A673 (cell line): ENCODE measurements at places on chromosomes 2 and 18. TPM values are rescaled to one million over a fixed set of nuclear protein-coding genes. Genes with fewer than 3 reads are reported as not detected.

GRCh38 chr2:173119069-173119807 lies 43.6 kb downstream of the MAP3K20 start:
- no peaks in the 10 kb centered on the region for H3K27me3 ChIP-seq
- no peaks in the 10 kb centered on the region for H3K36me3 ChIP-seq
- H3K4me3 ChIP-seq = no peak overlapping the region
- H3K27ac ChIP-seq = no peak overlapping the region
- H3K4me1 ChIP-seq = peaks cover 13% of the 10 kb centered on the region

- H3K36me3 ChIP-seq = no peaks in the 10 kb centered on the region
- DNase-seq = no peak
- no peak overlapping the region for H3K27ac ChIP-seq
- no peak overlapping the region for H3K4me3 ChIP-seq
- H3K4me1 ChIP-seq = no peaks in the 10 kb centered on the region
- peaks cover 26% of the 10 kb centered on the region for H3K27me3 ChIP-seq
Observed at GRCh38 chr2:99939135-99939534, 203.3 kb downstream of the AFF3 start.

SATB2 gene
- total RNA-seq = 20.3 and 23.2 TPM in 2 replicates

DNA sequence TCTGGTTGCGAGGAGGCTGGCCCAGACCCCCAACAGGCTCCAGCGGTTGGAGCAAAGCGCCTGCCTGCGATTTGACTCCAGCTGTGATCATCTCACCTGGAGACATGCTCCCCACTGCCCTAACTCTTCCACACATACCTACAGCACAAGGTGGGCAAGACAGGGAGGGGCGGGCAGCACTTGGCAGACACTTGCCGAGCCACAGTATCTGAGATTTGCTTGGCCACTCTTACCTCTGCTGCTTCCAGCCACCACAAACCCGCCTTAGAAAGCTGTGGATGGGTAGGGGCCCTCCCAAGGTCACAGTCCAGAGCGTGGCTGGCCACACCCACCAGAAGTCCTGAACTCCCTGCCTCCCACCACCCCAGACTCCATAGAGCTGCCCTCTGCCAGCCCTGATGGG lies 8.2 kb downstream of the CYP26B1 start:
- H3K4me1 ChIP-seq = no peaks in the 10 kb centered on the region
- no peak overlapping the region for H3K4me3 ChIP-seq
- H3K36me3 ChIP-seq = no peaks in the 10 kb centered on the region
- no peak overlapping the region for H3K27ac ChIP-seq
- H3K27me3 ChIP-seq = no peaks in the 10 kb centered on the region

GRCh38 chr2:185144159-185144919 lies 546.0 kb downstream of the ZNF804A start:
- no peak overlapping the region for H3K27ac ChIP-seq
- no peaks in the 10 kb centered on the region for H3K36me3 ChIP-seq
- no peak for DNase-seq
- no peak overlapping the region for H3K4me3 ChIP-seq
- no peaks in the 10 kb centered on the region for H3K4me1 ChIP-seq

DNA sequence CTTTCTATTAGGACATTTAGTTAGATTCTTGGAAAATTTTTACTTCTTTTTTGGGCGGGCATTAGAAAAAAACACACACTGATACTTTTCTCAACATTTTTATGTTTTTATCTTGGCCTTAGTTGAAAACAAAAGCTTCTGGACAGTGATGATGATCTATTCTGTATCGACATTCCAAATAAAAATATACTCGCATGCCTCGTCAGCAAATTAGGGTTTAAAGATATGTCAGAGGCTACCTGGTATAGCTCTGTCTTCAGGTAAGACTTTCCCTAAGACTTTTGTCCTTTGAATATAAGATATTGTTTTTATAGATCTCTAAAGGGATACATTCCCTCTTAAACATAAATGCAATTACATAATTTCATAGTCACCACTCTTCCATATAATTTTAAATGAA lies 816.8 kb downstream of the LRP1B start:
- H3K4me3 ChIP-seq = no peak overlapping the region
- H3K4me1 ChIP-seq = no peaks in the 10 kb centered on the region
- H3K27me3 ChIP-seq = no peaks in the 10 kb centered on the region
- no peak for DNase-seq

DNA sequence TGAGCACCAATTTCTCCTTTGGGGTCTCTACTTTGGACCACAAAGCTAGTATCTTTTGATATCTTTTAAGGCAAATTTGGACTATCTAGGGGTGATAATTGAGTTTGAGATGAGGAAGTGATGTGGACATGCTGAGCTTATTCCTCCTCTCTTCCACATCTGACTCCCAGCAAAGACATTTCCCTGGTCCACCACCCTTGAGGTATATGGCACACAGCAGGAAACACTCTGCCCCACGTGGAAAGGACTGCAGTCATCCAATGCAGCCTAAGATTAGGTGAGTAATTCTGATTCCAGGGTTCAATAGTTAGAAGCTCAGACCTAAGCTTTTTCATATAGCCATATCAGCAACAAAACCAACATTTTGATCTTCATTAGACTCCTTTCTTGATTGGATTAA lies 290.1 kb upstream of the CHAC2 start:
- no peak overlapping the region for H3K27ac ChIP-seq
- DNase-seq = no peak
- H3K4me1 ChIP-seq = no peaks in the 10 kb centered on the region
- H3K36me3 ChIP-seq = no peaks in the 10 kb centered on the region
- H3K4me3 ChIP-seq = no peak overlapping the region
- H3K27me3 ChIP-seq = no peaks in the 10 kb centered on the region

DNA sequence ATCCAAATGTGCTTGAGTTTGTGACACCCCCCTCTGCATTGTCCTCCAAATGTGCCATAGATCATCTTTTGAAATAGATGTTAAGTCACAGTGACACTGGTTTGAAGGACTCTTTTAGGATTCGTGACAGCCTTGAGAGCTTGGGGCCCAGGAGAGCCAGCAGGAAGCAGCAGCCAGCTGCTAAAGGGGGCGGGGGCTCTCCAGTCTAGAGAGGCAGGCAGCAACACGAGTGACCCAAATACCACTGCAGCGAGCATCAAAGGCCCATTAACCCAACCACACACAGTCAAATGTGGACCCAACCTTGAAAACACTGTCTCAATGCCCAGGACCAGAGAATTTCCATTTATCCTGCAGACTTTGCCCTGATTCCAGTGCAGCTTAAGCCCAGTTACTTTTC lies 75.6 kb downstream of the ZBTB7C start:
- H3K27me3 ChIP-seq = peaks cover 3% of the 10 kb centered on the region
- DNase-seq = no peak
- H3K4me3 ChIP-seq = no peak overlapping the region
- no peaks in the 10 kb centered on the region for H3K4me1 ChIP-seq

DNA sequence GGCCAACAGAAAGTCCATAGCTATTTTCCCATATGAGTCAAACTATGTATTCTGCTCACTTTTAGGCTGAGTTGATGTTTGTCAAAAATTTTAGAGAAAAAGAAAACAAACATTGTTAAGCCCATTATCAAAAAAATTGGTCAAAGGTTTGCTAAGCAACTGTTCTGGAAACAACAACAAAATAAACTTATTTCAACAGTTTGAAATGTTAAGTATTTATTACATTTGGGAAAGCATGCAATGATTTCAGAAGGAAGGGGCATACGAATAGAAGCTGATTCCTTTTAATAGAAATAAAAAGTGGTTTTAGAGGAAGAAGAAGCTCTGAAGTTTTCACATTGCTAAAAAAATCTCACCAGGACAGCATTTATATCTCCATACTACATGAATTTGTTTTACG lies 1837.5 kb upstream of the CELF4 start:
- no peak overlapping the region for H3K27ac ChIP-seq
- no peaks in the 10 kb centered on the region for H3K27me3 ChIP-seq
- no peak overlapping the region for H3K4me3 ChIP-seq
- H3K4me1 ChIP-seq = no peaks in the 10 kb centered on the region
- H3K36me3 ChIP-seq = no peaks in the 10 kb centered on the region
- DNase-seq = no peak

- H3K27me3 ChIP-seq = peaks cover 58% of the 10 kb centered on the region
- no peaks in the 10 kb centered on the region for H3K36me3 ChIP-seq
- no peak for DNase-seq
Observed at GRCh38 chr2:237487496-237487895, 445 bp downstream of the MLPH start.

UCN gene
- total RNA-seq = 0.64 and 0.68 TPM in 2 replicates

RTP5 gene
- 0.20 TPM in 1 of 2 replicates, not detected in the other for total RNA-seq

ZNF397 gene
- 34.5 and 34.7 TPM in 2 replicates for total RNA-seq

- H3K4me1 ChIP-seq = peaks cover 9% of the 10 kb centered on the region
- no peak overlapping the region for H3K27ac ChIP-seq
- no peaks in the 10 kb centered on the region for H3K36me3 ChIP-seq
- H3K27me3 ChIP-seq = no peaks in the 10 kb centered on the region
Observed at GRCh38 chr2:218618102-218618860, 10.6 kb downstream of the PLCD4 start.

CCDC141 gene
- not detected in 2 replicates for total RNA-seq

CD8B gene
- not detected in 2 replicates for total RNA-seq

CAPN13 gene
- total RNA-seq = not detected in 2 replicates

DNA sequence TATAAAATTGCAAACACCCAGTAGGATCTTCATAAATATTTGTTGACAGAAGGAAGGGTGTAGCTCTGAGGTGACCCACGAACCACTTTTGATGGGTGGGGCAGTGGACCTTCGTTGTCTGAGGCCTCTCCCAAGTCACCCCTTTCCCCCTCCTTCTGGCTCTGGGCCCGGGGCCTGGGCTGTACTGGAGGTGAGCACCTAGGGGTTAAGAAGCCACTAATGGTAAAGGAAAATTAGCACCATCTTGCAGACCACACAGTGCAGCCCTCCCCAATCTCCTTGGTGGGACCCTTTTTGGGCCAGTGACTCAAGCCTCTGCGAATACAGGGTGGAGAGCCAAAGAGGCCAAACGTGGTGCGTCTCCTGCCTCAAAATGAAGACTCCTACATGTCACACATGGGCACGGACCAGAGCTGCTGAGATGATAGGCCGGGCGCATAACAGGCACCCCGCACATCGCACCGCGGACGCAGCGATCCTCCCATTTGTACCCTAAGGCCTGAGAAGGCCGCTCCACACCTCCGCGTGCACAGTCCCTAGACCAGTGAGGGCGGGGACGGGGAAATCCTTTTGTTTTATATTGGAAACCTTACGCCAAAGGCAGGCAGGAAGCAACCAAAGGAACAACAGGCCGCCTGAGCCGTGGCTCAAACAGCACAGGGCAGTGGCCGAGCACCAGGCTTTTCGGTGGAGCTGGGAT lies 31.9 kb upstream of the ATP6V1B1 start:
- no peak for DNase-seq
- H3K27me3 ChIP-seq = no peaks in the 10 kb centered on the region
- peaks cover 17% of the 10 kb centered on the region for H3K4me1 ChIP-seq
- H3K4me3 ChIP-seq = no peak overlapping the region

EFR3B gene
- 0.76 and 1.0 TPM in 2 replicates for total RNA-seq

GRCh38 chr18:76134628-76135027 lies 360.4 kb downstream of the ZNF516 start:
- no peak overlapping the region for H3K4me3 ChIP-seq
- H3K36me3 ChIP-seq = no peaks in the 10 kb centered on the region
- peaks cover 4% of the 10 kb centered on the region for H3K27me3 ChIP-seq
- no peak overlapping the region for H3K27ac ChIP-seq
- no peak for DNase-seq
- H3K4me1 ChIP-seq = no peaks in the 10 kb centered on the region

CIDEA gene
- not detected in 2 replicates for total RNA-seq

DNA sequence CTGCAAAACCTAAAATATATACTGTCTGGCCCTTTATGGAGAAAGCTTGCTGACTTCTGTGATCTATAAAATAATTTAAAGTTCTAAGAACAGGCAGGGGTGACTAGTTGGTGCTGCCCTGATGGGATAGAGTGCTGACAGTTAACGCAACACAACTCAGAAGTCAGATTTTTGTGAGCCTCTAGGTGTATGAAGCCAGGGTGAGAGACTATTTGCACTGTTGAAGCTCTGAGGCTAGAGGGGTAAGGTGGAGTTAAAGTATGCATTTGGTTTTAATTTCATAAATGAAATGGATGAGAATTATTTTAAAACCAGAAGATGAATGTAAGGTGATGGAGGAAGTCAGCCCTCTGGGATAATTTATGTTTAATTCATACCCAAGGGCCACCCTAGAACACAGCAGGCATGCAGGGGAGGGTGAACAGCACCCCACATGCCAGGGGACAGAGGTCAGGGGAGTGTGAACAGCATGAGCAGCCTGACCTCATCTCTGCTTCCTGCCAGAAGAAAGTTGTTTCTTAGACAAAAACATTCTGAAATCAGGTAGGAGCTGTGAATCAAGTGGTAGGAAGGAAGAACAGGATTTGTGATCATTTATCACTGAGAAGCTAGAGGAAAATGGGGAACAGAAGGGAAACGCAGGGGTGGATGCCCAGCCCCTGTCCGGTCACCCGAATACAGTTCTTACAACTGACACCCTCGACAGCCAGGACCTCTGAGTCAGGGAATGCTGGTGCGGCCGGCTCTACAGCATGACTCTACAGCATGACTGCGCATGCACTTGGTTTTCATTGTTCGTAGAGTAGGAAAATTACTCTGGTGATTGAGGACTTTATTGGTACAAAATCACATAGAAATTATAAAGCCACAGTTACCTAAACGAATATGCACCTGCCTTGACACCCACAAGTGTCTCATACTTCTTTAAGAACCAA lies 93.1 kb downstream of the MBP start:
- H3K36me3 ChIP-seq = no peaks in the 10 kb centered on the region
- DNase-seq = no peak
- H3K27ac ChIP-seq = no peak overlapping the region
- no peak overlapping the region for H3K4me3 ChIP-seq

DNA sequence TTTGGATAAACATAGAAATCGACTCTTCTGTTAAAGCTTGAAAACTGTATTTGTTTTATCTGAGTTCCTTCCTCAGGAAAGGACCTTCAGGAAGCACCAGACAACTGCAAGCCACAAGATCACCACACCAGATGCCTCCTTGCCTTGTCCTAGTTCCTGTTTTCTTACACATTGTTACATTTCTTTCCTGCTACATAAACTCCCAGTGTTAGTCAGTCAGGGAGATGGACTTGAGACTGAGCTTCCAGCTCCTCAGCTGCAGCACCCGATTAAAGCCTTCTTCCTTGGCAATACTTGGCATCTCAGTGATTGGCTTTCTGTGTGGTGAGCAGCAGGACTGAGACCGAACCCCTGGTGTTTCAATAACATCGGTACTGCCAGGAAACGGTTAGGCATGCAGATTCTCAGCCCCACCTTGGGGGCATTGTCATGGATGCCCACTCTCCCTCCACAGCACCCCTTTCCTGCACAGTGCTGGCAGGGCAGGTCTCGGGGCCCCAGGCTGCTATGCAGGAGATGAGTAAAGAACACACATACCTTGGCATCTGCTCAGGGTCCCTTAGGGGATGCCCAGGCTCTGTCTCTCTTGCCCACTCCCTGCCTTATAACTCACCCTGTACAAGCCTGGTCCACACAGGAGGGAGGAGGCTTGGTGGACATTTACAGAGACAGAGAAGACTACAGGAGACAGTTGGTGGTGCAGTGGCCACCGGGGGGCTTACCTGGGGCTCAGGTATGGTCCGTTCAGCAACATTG lies 32.6 kb downstream of the ANKMY1 start:
- no peak overlapping the region for H3K27ac ChIP-seq
- H3K36me3 ChIP-seq = peaks cover 2% of the 10 kb centered on the region
- no peak overlapping the region for H3K4me3 ChIP-seq
- no peaks in the 10 kb centered on the region for H3K27me3 ChIP-seq
- H3K4me1 ChIP-seq = no peaks in the 10 kb centered on the region
- no peak for DNase-seq
